ENCODE measurements at places on chromosomes 2 and 18. TPM values are rescaled to one million over a fixed set of nuclear protein-coding genes. Genes with fewer than 3 reads are reported as not detected.

The LYPD1 gene
- not detected for total RNA-seq

The LTBP1 gene
- total RNA-seq = 31.0 TPM

The CD8B2 gene
- total RNA-seq = not detected

The EPG5 gene
- total RNA-seq = 25.8 TPM

The SOCS6 gene
- total RNA-seq = 19.1 TPM

The AKAIN1 gene
- not detected for total RNA-seq

The IL36G gene
- not detected for total RNA-seq

The KCNG2 gene
- total RNA-seq = 0.17 TPM

- no peaks in the 10 kb centered on the region for H3K27me3 ChIP-seq
- no peak for DNase-seq
- no peak overlapping the region for H3K4me3 ChIP-seq
- H3K27ac ChIP-seq = no peak overlapping the region
- H3K36me3 ChIP-seq = no peaks in the 10 kb centered on the region
Measured at GRCh38 chr2:207008105-207008990, 69.0 kb downstream of the CPO start.

DNA sequence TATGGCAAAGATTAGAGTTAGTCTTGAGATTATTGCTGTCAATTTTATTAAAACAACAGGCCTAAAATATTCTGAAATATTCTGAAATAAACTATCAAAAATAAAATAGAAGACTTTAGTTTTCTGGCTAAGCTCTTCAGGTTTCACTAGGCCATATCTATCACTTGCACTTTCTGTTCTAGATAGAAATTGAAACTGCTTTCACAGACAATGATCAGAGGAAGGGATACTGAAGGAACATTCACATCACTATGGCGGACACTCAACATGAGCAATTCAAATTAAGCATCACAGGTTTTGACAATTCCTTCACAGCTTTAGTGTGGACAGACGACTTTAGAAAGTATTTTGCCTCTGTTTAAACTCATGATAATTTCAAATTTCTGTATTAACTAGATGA is 586.4 kb upstream of the REG3G start:
- no peaks in the 10 kb centered on the region for H3K36me3 ChIP-seq
- H3K4me3 ChIP-seq = no peak overlapping the region
- no peak overlapping the region for H3K27ac ChIP-seq
- DNase-seq = no peak
- H3K27me3 ChIP-seq = no peaks in the 10 kb centered on the region
- no peaks in the 10 kb centered on the region for H3K4me1 ChIP-seq

DNA sequence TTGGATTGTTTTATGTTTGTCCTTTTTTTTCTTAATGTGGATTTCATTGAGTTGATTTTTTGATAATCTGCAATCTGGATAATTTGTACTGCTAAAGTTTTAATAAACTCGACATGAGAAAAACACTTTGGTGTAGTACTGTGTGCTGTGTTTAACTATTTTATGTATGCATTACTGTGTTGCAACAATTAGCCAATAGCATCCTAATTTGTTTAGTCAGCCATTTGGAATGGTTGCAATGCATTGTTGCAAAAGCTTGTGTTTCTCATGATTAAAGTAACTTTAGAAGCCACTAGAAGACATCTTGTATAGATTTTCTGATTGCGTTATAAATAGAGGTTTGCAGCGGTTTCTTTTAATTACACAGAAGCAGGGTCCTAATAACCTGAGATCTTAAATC is 53.5 kb downstream of the PPIG start:
- no peaks in the 10 kb centered on the region for H3K36me3 ChIP-seq
- no peak for DNase-seq
- no peak overlapping the region for H3K27ac ChIP-seq
- no peaks in the 10 kb centered on the region for H3K27me3 ChIP-seq
- no peaks in the 10 kb centered on the region for H3K4me1 ChIP-seq

DNA sequence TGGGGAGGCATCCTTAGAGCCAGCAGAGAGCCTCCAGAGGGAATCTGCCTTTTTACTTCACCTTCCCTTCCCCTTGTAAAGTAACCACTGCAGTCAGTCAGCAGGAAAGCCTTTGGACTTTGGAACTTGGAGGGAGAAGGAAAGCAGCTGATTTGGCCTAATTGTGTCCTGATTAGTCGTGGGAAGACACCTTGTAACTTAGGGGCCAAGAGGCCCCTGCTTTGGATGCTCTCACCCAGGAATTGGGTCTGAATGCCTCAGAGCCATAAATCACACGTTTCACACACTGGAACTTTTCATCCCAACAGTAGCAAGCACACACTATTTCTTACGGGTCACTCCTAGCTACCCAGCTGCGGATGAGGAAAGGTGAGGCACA is 81.0 kb upstream of the PPM1B start:
- H3K4me3 ChIP-seq = peak overlapping the region; percentile 33
- no peaks in the 10 kb centered on the region for H3K36me3 ChIP-seq
- no peaks in the 10 kb centered on the region for H3K27me3 ChIP-seq
- no peak for DNase-seq

DNA sequence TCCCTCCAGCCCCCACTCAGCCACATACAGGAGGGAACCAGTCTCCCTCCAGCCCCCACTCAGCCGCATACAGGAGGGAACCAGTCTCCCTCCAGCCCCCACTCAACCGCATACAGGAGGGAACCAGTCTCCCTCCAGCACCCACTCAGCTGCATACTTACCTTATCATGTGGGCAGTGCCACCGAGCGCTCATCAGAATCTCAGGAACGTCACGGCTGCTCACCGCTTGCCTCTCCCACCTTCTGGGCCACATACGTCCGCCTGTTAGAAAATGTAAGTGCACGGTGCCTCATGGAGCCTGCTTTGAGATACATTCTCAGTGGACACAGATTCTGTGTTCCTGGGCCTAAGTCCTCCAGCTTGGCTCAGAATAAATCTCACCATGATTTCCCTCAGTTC is 124.8 kb downstream of the PXDN start:
- H3K4me3 ChIP-seq = no peak overlapping the region
- no peaks in the 10 kb centered on the region for H3K36me3 ChIP-seq
- H3K27me3 ChIP-seq = no peaks in the 10 kb centered on the region
- H3K4me1 ChIP-seq = no peaks in the 10 kb centered on the region
- H3K27ac ChIP-seq = no peak overlapping the region

DNA sequence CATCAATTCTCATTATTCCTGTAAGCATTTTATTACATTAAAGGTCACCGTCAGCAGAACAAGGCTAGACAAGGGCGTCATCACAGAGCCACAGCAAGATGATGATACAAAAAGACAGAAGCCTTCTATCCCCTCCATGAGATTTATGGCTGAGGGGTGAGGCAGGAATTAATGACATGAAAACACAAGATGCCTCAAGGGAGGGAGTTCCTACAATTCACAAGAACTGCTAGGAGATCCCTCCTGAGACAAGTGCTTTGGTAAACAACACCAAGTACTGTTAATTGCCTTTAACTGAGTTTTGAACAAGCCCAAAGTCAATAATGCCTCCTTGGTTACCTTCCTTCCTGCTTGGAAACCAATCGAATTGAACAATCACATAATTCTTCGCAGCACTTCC is 14.1 kb downstream of the ADD2 start:
- DNase-seq = no peak
- H3K4me1 ChIP-seq = no peaks in the 10 kb centered on the region
- no peak overlapping the region for H3K27ac ChIP-seq
- H3K27me3 ChIP-seq = no peaks in the 10 kb centered on the region
- no peaks in the 10 kb centered on the region for H3K36me3 ChIP-seq

- no peaks in the 10 kb centered on the region for H3K36me3 ChIP-seq
- H3K27ac ChIP-seq = no peak overlapping the region
- DNase-seq = no peak
- H3K27me3 ChIP-seq = no peaks in the 10 kb centered on the region
- no peaks in the 10 kb centered on the region for H3K4me1 ChIP-seq
Measured at GRCh38 chr2:100185105-100185504, 42.7 kb upstream of the AFF3 start.

DNA sequence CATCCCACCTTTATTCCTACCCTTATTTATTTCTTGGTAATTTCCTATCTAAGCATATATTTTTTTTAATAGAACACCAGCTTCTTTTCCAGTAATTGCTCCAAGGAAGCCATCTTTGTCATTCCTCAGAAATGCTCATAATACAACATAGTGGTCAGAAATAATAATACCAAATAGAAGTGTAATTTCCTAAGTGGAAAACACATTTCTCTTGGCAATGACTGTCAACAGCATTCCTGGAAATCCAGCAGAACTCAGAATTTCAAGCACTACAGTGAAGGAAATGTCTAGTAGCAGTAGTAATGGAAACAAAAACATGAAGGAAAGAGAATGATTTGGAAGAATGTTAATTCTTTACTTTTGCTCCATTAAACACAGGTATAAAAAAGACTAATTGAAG is 56.6 kb downstream of the GDF7 start:
- peaks cover 2% of the 10 kb centered on the region for H3K4me1 ChIP-seq
- H3K36me3 ChIP-seq = no peaks in the 10 kb centered on the region
- DNase-seq = no peak

GRCh38 chr2:118021356-118021755 is 7.5 kb upstream of the CCDC93 start:
- H3K36me3 ChIP-seq = no peaks in the 10 kb centered on the region
- no peak for DNase-seq
- H3K4me3 ChIP-seq = no peak overlapping the region
- no peaks in the 10 kb centered on the region for H3K4me1 ChIP-seq
- no peak overlapping the region for H3K27ac ChIP-seq

DNA sequence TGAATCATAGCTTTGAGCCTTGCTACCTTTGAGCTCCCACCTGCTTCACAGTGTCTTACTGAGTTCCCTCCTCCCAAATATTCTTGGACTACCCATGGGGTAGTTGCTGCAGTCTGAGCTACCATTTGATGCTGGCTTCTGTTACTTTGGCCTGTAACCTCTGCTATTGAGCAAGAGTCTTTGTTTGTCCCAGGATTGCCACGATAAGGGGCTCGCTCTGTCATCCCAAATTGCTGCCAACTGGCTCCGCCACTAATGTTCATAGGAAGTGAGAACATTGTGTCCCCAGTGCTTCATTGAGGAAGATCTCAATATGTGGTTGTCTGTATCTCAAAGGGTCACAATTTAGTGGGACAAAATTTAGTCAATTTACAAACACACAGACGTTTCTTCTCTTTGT is 103.8 kb downstream of the TRIM43 start:
- no peak overlapping the region for H3K4me3 ChIP-seq
- no peaks in the 10 kb centered on the region for H3K4me1 ChIP-seq
- no peak for DNase-seq
- H3K36me3 ChIP-seq = no peaks in the 10 kb centered on the region

GRCh38 chr2:233371641-233372040 is 17.3 kb downstream of the DGKD start:
- H3K4me1 ChIP-seq = no peaks in the 10 kb centered on the region
- no peak overlapping the region for H3K4me3 ChIP-seq
- H3K27me3 ChIP-seq = no peaks in the 10 kb centered on the region
- no peaks in the 10 kb centered on the region for H3K36me3 ChIP-seq

DNA sequence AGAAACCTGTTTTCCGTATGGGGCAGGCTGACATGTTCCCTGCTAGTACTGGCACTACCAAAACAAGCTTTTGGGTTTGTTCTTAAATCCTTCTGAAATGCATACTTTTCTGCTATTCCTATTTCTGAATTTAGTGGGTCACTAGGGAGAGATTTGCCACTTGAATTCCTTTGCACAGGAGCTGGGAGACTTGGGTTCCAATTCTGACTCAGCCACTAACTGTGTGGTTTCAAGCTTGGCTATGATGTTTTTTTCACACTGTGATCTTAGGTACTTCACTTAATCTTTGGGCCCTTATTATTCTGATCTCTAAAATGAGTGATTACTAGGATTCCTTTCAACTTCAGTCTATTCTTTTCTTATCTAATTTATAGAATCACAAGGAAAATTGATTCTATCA is 105.5 kb downstream of the BCL11A start:
- no peak overlapping the region for H3K27ac ChIP-seq
- H3K4me3 ChIP-seq = no peak overlapping the region
- no peaks in the 10 kb centered on the region for H3K27me3 ChIP-seq

GRCh38 chr18:26438980-26439379 is 109.4 kb downstream of the KCTD1 start:
- peaks cover 3% of the 10 kb centered on the region for H3K4me1 ChIP-seq
- no peak for DNase-seq
- H3K27ac ChIP-seq = no peak overlapping the region
- H3K27me3 ChIP-seq = no peaks in the 10 kb centered on the region
- no peak overlapping the region for H3K4me3 ChIP-seq
- no peaks in the 10 kb centered on the region for H3K36me3 ChIP-seq

DNA sequence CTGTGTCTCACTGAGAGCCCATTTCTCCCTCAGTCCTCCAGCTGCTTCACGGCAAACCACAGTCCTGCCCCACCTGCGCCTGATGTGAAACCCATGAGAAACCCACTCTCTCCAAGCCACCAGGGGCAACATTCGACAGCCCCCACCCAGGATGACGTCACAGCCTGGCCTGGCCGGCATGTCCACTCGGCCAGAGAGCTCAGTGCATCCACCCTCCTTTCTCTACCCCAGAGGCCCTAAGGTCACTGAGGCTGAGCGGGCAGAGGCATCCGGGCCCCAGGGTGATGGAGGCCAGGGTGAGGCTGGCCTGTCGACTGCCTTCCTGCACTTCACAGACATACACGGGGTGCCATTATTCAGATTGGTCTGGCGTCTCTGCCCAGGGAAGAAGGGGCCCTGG is 402.7 kb upstream of the MYT1L start:
- H3K4me3 ChIP-seq = no peak overlapping the region
- H3K36me3 ChIP-seq = no peaks in the 10 kb centered on the region
- H3K27ac ChIP-seq = no peak overlapping the region
- DNase-seq = no peak

DNA sequence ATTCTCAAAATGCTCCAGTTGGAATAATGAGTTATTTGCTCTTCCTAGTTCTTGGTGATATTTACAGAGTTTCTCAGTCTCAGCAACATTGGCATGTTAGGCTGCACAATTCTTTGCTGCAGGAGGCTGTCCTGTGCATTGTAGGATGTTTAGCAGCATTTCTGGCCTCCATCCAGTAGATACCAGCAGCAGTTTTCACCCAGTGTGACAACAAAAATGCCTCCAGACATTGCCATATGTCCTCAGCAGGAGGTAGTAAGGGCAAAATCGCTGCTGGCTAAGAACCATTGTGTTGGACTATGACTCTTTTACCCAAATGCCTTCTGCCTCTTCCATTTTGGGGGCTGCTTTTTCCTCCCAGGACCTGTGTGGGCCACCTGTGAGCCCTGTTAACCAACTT is 50.4 kb downstream of the PAX8 start:
- H3K4me3 ChIP-seq = no peak overlapping the region
- no peaks in the 10 kb centered on the region for H3K27me3 ChIP-seq
- no peak overlapping the region for H3K27ac ChIP-seq
- no peak for DNase-seq
- no peaks in the 10 kb centered on the region for H3K36me3 ChIP-seq

DNA sequence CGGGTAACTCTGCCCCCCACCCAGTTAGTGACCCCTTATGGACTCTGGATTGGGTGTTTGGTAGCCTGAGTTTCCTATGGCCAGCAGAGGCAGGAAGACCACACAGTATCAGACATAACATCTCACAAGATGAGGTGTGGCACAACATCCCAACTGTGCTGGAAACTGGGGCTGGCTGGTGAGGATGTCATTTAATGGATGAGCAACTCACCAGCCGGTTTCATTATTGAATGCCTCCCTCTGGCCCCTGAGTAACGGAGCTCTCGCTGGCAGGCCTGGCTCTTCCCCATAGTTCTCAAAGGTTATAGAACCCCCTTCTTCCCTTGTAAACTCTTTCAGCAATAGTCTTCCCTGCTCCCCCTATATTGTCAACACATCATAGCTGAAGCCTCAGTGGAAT is 195.0 kb downstream of the BCL11A start:
- no peak for DNase-seq
- no peak overlapping the region for H3K27ac ChIP-seq
- no peaks in the 10 kb centered on the region for H3K36me3 ChIP-seq

All from ovary (tissue), 10 donors.